ENCODE measurements at places on chromosomes 6 and 20. TPM values are rescaled to one million over a fixed set of nuclear protein-coding genes. Genes with fewer than 3 reads are reported as not detected.

- DNase-seq = no peak
Observed at GRCh38 chr6:22069306-22069800, 227.5 kb downstream of the PRL start.

Gene MEP1A
- not detected for total RNA-seq

Gene CST2
- total RNA-seq = not detected

DNA sequence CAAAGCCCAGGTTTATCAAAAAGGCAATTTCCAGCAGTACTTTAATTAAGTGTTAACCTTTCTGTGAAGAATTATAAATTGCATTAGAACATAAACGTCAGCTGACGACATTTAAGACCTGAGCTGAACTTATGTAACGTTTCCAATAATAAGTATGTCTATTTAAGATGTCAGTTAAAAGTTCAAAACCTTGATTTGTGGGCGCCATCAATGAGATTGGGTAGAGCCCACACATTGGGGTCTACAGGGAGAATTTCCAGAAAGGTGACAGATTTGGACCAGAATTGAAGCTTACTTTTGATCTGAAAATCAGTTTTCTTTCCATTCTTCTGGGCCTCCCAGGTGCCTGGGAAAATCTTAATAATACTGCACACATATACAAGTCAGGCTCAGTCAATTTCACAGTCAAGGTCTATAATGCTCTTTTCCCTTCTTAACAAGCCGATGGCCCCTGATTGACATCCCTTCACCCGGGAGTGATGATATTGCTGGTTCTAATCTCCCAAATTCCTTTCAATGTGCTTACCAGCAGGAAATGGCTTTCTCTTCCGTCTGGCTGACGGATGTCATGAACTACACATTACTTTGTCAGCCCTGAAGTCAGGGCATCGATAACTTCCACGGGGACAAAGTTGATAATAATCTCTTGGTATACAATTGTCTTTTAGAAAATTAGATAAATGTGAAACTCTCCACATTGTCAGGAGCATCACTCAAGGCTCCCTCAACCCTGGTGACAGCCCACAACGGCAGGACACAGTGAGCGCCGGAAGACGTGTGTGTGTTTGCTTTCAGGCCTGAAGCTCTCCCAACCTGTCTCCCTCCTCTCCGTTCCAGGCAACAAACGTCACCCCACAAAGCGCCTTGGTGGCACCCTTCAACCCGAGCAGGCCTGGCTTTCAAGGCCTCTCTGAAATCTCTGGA, 396.5 kb upstream of the CNR1 start:
- DNase-seq = no peak

DNA sequence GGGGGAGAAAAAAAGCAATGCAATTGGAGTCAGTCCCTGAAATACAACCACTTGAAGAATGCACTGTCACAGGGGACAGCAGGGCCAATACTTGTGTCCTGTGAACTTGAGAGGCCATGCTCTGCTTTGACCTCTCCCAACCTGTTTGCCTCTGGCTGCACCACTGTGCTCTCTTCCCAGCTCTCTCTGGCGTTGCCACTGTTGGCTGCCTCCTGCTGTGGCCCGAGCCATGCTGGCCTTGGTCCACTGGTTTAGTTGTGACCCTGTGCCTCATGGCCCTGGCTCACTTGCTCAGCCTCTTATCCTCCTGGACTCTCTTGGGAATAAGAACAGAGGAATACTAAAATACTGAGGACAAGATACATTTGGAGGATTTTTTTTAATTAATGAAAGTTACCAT, 14.5 kb upstream of the FBXO30 start:
- DNase-seq = no peak

Gene GJA10
- total RNA-seq = not detected

DNA sequence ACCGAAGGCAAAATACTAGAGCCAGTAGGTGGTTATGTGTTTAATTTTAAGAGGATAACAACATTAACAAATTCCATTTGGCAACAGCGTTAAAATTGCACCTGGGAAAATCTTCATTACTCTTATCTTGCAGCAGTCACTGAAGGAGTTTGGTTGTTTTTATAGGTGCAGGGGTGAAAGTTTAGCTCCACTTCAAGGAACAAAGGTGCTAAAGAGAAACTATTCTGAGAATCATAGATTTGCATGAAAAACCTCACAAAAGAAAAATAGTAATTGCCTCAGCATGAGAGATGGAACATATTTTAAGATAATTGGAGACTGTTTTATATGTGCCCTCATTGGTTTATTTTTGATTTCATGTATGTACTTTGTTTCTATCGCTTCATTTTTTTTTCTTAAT, 444.4 kb downstream of the UTRN start:
- no peak for DNase-seq

GRCh38 chr20:9518576-9519175, 4.3 kb downstream of the LAMP5 start:
- DNase-seq = no peak

DNA sequence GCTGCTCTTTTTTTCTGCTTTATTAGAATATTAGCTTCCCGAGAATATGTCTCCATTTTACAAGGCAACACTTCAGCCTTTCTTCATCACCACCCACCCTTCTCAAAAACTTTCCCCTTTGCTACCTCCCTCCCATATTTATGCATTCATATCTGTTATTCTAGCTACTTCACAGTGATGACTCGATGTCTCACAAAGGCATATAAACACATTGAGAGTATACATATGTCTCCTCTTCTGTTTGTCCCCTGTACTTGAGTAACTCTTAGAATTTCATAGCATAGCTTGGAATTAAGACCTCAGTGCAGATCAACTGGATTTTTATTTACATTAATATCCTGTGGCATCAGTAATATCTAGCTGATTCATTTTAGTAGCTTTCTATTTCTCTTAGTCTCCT, 6.5 kb downstream of the RNF144B start:
- DNase-seq = no peak

DNA sequence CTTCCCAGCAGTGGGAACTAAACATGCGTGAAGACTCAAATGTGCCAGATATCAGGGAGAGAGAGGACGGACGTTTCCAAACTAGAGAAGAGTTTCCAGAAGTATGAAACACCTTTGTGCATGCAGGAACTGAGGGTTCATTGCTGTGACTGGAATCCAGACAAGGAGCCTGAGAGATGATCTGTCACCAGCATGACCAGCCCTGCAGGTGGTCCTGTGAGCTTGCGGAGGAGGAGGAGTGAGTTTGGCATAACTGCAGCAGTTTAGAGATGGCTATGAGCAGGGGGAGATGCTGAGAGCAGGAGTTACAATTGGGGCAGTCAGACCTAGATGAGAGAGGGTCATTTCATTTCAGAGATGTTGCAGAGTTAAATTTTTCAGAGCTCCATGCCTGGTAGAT, 89.6 kb downstream of the SLC22A3 start:
- no peak for DNase-seq

DNA sequence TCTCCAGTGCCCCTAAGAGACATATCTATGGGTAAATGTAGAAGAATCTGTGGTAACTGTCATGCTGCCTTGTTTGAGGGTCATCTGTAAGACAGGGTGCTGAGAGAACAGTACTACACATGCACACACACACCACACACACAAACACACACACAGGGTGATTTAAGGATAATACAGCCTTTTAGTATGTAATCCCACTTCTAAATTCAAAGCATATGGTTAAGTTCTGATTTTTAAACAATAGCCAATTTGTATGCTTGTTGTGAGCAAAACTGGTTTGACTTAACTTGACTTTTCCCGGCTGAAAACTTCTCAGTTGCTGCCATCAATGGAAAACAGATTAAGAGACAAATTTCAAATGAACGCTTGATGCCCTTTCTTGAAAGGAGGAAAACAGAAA, 241.8 kb downstream of the ADGRG6 start:
- DNase-seq = no peak

Gene ADAM33
- 0.10 TPM for total RNA-seq

GRCh38 chr6:114747995-114748625, 405.3 kb upstream of the HS3ST5 start:
- DNase-seq = peak; percentile 27

Gene CD24
- 7,557 TPM for total RNA-seq

Gene CNR1
- 3.3 TPM for total RNA-seq
